A549 treated with Hydrocortisone at 1 μM for 4 hours (cell line): ENCODE measurements at places on chromosomes 16 and 17. TPM values are rescaled to one million over a fixed set of nuclear protein-coding genes. Genes with fewer than 3 reads are reported as not detected.

Gene CANT1
- total RNA-seq, result 77.2 to 92.2 TPM (median 83.8 TPM) in 5 replicates

Gene KCNJ2
- total RNA-seq, result 0.05 to 0.09 TPM (median 0.06 TPM) in 5 replicates

Gene DNAI2
- total RNA-seq, result 0.05 to 0.06 TPM in 2 of 5 replicates, not detected in the others

Gene MYOCD
- total RNA-seq, result 0.71 to 1.4 TPM (median 0.92 TPM) in 5 replicates

Gene SLFN5
- total RNA-seq, result 2.5 to 3.3 TPM (median 3.2 TPM) in 5 replicates

Gene CCDC144A
- total RNA-seq, result 0.69 to 1.4 TPM (median 1.2 TPM) in 5 replicates

Gene AANAT
- total RNA-seq, result 0.22 to 0.49 TPM (median 0.32 TPM) in 5 replicates

Gene ATPAF2
- 22.8 to 30.3 TPM (median 30.2 TPM) in 5 replicates for total RNA-seq

Gene KRTAP9-2
- not detected in 5 replicates for total RNA-seq

Gene GABARAP
- total RNA-seq, result 685 to 777 TPM (median 698 TPM) in 5 replicates

Gene NPW
- 0.40 to 1.3 TPM (median 0.85 TPM) in 5 replicates for total RNA-seq

Gene NUPR1
- 8.6 to 24.3 TPM (median 16.1 TPM) in 5 replicates for total RNA-seq

Gene GP2
- total RNA-seq, result not detected in 5 replicates

Gene ACOX1
- total RNA-seq, result 14.4 to 19.8 TPM (median 16.1 TPM) in 5 replicates

Gene DPEP3
- not detected in 5 replicates for total RNA-seq

Gene CD300E
- not detected in 5 replicates for total RNA-seq

Gene CCL16
- not detected in 5 replicates for total RNA-seq

Gene CHRNE
- total RNA-seq, result 0.05 to 0.12 TPM (median 0.07 TPM) in 4 of 5 replicates, not detected in the other

Gene CDH15
- 0.08 to 0.20 TPM (median 0.16 TPM) in 5 replicates for total RNA-seq

Gene NOTUM
- 0.14 to 0.37 TPM (median 0.35 TPM) in 5 replicates for total RNA-seq

Gene ZSWIM7
- total RNA-seq, result 35.2 to 50.2 TPM (median 49.9 TPM) in 5 replicates

Gene KIF2B
- total RNA-seq, result not detected in 5 replicates

Gene FKBP10
- total RNA-seq, result 91.4 to 101 TPM (median 101 TPM) in 5 replicates

Gene SEZ6
- total RNA-seq, result 0.07 TPM in 1 of 5 replicates, not detected in the others

Gene RGS11
- total RNA-seq, result 3.5 to 5.0 TPM (median 4.4 TPM) in 5 replicates

Gene CCDC40
- 5.6 to 7.9 TPM (median 6.9 TPM) in 5 replicates for total RNA-seq

Gene CD7
- total RNA-seq, result 0.17 to 0.28 TPM (median 0.19 TPM) in 4 of 5 replicates, not detected in the other

Gene DNAH2
- total RNA-seq, result 0.01 to 0.08 TPM (median 0.02 TPM) in 5 replicates

Gene CLEC18B
- 0.11 to 0.50 TPM (median 0.36 TPM) in 5 replicates for total RNA-seq

Gene HSPB9
- not detected in 5 replicates for total RNA-seq

Gene TEKT1
- total RNA-seq, result 0.03 to 0.27 TPM (median 0.16 TPM) in 5 replicates

Gene C17orf50
- 0.23 to 0.44 TPM (median 0.41 TPM) in 4 of 5 replicates, not detected in the other for total RNA-seq

Gene KRT31
- not detected in 5 replicates for total RNA-seq

Gene SF3B3
- 131 to 205 TPM (median 189 TPM) in 5 replicates for total RNA-seq

Gene SLC5A11
- total RNA-seq, result 0.22 to 0.51 TPM (median 0.36 TPM) in 5 replicates

Gene LRRC37A
- 0.60 to 1.1 TPM (median 0.94 TPM) in 5 replicates for total RNA-seq

Gene PLA2G10
- total RNA-seq, result 0.28 to 0.63 TPM (median 0.52 TPM) in 5 replicates

Gene SPHK1
- total RNA-seq, result 32.8 to 45.8 TPM (median 40.0 TPM) in 5 replicates

Gene CBFB
- 49.9 to 68.7 TPM (median 52.8 TPM) in 5 replicates for total RNA-seq

Gene TNP2
- not detected in 5 replicates for total RNA-seq

Gene USP6
- 0.02 TPM in 5 replicates for total RNA-seq

Gene TP53TG3B
- total RNA-seq, result 0.23 to 0.71 TPM in 2 of 5 replicates, not detected in the others

Gene TPSG1
- 0.10 to 0.13 TPM in 2 of 5 replicates, not detected in the others for total RNA-seq

Gene SCGB1C2
- total RNA-seq, result not detected in 5 replicates

Gene COIL
- 15.0 to 22.5 TPM (median 15.4 TPM) in 5 replicates for total RNA-seq

Gene EIF4A3
- total RNA-seq, result 196 to 220 TPM (median 213 TPM) in 5 replicates

Gene METTL23
- total RNA-seq, result 56.4 to 65.2 TPM (median 60.3 TPM) in 5 replicates

Gene PITPNM3
- 1.7 to 2.8 TPM (median 2.1 TPM) in 5 replicates for total RNA-seq

Gene RDM1
- 2.4 to 3.0 TPM (median 2.8 TPM) in 5 replicates for total RNA-seq
